H1 (cell line): ENCODE measurements at places on chromosomes 2 and 18. TPM values are rescaled to one million over a fixed set of nuclear protein-coding genes. Genes with fewer than 3 reads are reported as not detected.

DNA sequence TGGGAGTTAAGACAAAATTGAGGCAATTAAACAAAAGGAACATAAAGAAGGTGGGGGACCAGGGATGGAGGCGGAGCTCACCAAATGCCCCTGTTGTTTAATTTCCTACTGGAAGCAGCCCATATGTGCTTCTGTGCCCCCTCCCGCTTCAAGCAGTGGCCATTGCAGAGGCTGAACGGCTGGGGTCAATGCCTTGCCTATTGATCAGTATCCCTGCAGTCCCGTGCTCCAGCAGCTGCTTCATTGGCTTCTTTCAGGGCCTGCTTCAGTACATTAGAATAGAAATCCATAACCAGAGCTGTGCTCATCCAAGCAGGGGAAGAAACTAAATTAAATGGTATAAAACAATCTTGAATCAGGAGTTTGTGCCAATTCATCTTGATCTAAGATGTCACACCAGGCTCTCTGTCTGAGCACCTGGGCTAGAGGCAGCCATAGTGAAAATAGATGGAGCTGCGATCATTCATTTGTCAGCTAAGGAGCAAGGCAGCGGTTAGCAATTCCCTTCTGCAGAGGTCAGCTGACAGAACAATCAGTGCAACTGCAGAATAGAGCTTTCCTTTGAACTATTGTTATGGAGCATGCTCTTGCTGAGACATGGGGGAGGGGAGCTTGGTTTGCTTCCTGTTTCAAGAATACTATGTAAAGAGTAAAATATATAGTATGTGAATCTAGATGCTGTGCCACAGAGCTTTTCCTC, 222.4 kb downstream of the WDR7 start:
- peak overlapping the region; percentile 44 for H3K4me3 ChIP-seq
- peak overlapping the region; percentile 48 for H3K27ac ChIP-seq
- H3K27me3 ChIP-seq: no peaks in the 10 kb centered on the region

DNA sequence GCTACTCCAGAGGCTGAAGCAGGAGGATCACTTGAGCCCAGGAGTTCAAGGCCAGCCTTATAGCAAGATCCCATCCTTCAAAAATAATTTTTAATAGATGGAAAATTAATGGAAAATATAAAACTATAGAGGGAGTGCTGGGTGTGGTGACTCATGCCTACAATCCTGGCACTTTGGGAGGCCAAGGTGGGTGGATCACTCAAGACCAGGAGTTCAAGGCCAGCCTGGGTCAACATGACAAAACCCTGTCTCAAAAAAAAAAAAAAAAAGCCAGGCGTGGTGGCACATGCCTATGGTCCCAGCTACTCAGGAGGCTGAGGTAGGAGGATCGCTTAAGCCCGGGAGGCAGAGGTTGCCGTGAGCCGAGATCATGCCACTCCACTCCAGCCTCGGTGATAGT, 48.0 kb downstream of the AP1S3 start:
- no peak overlapping the region for H3K4me3 ChIP-seq
- no peaks in the 10 kb centered on the region for H3K4me1 ChIP-seq
- H3K27me3 ChIP-seq: no peaks in the 10 kb centered on the region

DNA sequence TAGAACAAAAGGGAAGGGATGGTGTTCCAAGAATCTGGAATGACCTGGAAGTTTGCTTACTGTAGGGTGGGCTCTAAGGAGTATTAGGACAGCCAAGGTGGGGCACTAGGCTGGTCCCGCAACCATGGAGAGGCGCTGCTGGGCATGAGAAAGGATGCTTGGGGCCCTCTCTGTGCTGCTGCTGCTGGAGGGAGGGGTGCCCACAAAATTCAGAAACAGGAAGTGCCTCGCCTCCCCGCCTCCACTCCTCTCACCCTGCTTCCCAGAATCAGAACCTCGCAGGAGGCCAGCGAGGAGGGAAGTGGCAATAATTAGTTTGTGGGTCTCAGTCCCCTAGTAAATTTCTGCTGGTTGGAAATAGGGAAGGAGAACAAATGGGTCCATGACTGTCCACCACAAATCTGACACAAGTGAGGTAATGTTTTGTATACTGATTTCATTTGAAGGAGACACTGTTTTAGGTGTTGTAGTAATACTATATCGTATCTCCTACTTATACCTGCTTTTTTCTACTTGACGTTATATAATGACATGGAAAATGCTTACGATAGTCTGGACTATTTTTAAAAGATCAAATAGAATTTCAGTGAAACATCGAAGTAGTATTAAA, 7.9 kb upstream of the PDCL3 start:
- H3K27me3 ChIP-seq: no peaks in the 10 kb centered on the region
- H3K4me3 ChIP-seq: no peak overlapping the region
- DNase-seq: no peak
- H3K4me1 ChIP-seq: no peaks in the 10 kb centered on the region
- H3K27ac ChIP-seq: no peak overlapping the region

GRCh38 chr2:133416736-133417135, 151.5 kb downstream of the NCKAP5 start:
- no peaks in the 10 kb centered on the region for H3K36me3 ChIP-seq
- no peak for DNase-seq
- no peak overlapping the region for H3K4me3 ChIP-seq
- H3K4me1 ChIP-seq: peaks cover 4% of the 10 kb centered on the region
- no peaks in the 10 kb centered on the region for H3K27me3 ChIP-seq

- no peak overlapping the region for H3K4me3 ChIP-seq
- no peak for DNase-seq
- H3K4me1 ChIP-seq: no peaks in the 10 kb centered on the region
- no peaks in the 10 kb centered on the region for H3K36me3 ChIP-seq
- no peak overlapping the region for H3K27ac ChIP-seq
Observed at GRCh38 chr18:73677450-73677849, 470.2 kb downstream of the FBXO15 start.

- peaks cover 2% of the 10 kb centered on the region; the same call in 1 of the 2 replicates for H3K4me1 ChIP-seq
- H3K4me3 ChIP-seq: no peak overlapping the region
- no peak for DNase-seq
- no peak overlapping the region for H3K27ac ChIP-seq
- H3K36me3 ChIP-seq: no peaks in the 10 kb centered on the region
Observed at GRCh38 chr2:205041472-205042130, 496.3 kb downstream of the PARD3B start.

- peaks cover 10% of the 10 kb centered on the region; the same call in 1 of the 2 replicates for H3K4me1 ChIP-seq
- DNase-seq: no peak
- no peaks in the 10 kb centered on the region for H3K36me3 ChIP-seq
Observed at GRCh38 chr18:79275461-79275860, 120.3 kb upstream of the NFATC1 start.

- no peaks in the 10 kb centered on the region for H3K4me1 ChIP-seq
- no peak for DNase-seq
- no peak overlapping the region for H3K27ac ChIP-seq
- no peak overlapping the region for H3K4me3 ChIP-seq
- no peaks in the 10 kb centered on the region for H3K36me3 ChIP-seq
Observed at GRCh38 chr2:68776124-68776523, 41.5 kb downstream of the ARHGAP25 start.

GRCh38 chr2:130896813-130897212, 60.1 kb downstream of the ARHGEF4 start:
- DNase-seq: no peak
- no peak overlapping the region; the same call in 1 of the 2 replicates for H3K4me3 ChIP-seq
- H3K27me3 ChIP-seq: no peaks in the 10 kb centered on the region
- H3K27ac ChIP-seq: no peak overlapping the region
- H3K36me3 ChIP-seq: no peaks in the 10 kb centered on the region
- H3K4me1 ChIP-seq: peaks cover 14% of the 10 kb centered on the region

DNA sequence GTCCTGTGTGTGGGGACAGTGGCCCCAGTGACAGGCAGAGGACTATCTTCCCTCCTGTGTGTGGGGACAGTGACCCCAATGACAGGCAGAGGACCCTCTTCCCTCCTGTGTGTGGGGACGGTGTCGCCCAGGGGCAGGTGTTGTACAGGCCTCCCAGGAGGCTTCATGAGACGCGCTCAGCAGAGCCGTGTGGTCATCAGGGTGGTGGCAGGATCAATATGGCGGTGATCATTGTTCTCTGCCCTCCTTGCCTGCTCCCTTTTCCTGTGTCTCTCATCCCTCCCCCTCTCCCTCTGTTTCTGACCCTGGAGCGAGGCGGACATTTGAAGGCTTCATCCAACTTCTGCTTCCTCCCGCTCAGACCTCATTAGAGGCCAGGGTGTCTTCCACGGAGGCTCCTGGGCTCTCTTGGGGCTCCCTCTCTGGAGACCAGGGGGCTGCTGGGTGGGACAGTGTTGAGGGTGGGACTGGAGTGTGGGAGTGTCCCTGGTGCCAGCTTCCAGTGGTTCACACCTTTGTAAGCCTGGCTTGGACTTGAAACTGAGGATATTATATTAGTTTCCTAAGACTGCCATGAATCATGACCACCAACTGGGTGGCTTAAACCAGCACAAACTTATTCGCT, 59.5 kb downstream of the ACKR3 start:
- no peak for DNase-seq
- no peak overlapping the region for H3K27ac ChIP-seq
- no peaks in the 10 kb centered on the region; the same call in 1 of the 2 replicates for H3K27me3 ChIP-seq
- no peaks in the 10 kb centered on the region for H3K36me3 ChIP-seq
- H3K4me1 ChIP-seq: no peaks in the 10 kb centered on the region

GRCh38 chr2:130726614-130727180, 2.2 kb upstream of the GPR148 start:
- peaks cover 8% of the 10 kb centered on the region for H3K27me3 ChIP-seq
- peaks cover 7% of the 10 kb centered on the region for H3K4me1 ChIP-seq
- H3K27ac ChIP-seq: no peak overlapping the region

Gene MC5R
- 0.31 and 0.37 TPM in 2 replicates for total RNA-seq

Gene MEP1B
- total RNA-seq: not detected in 2 replicates

Gene CXXC1
- 73.3 and 80.9 TPM in 2 replicates for total RNA-seq

Gene SLC9A4
- not detected in 2 replicates for total RNA-seq
